Neuronal stem cell (in vitro differentiated cells): ENCODE measurements at places on chromosomes 6 and 20.

- DNase-seq = no peak
These were observed 7.9 kb downstream of the TAAR1 start for GRCh38 chr6:132651062-132651461.

- DNase-seq = no peak
These were observed 25.9 kb upstream of the PTCHD4 start for GRCh38 chr6:48136856-48137255.

- DNase-seq = no peak
These were observed 2.8 kb upstream of the RNASET2 start for GRCh38 chr6:166958926-166959861.

DNA sequence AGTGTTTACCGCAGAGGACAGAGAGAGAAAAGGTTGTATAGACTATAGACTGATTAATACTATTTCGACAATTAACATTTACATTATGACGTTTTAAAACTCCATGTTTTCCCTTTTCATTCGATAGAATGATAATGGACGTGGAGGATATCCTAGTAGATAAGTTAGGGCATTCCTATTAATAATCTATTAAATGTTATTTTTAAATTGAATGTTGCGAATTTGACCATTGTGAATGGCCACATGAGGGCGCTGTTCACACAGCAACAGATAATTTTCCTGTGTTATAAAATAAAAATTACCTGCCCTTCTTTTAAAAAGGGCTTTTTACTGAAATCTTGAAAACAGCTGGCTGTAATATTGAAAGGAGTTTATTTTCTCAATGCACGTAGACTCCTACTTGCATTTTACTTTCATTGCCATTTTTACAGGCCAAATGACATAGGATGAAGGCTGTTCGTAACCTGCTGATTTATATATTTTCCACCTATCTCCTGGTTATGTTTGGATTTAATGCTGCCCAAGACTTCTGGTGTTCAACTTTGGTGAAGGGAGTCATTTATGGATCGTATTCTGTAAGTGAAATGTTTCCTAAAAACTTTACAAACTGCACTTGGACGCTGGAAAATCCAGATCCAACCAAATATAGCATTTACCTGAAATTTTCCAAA, 3.3 kb downstream of the ADGRB3 start:
- peak; percentile 35 for DNase-seq

DNA sequence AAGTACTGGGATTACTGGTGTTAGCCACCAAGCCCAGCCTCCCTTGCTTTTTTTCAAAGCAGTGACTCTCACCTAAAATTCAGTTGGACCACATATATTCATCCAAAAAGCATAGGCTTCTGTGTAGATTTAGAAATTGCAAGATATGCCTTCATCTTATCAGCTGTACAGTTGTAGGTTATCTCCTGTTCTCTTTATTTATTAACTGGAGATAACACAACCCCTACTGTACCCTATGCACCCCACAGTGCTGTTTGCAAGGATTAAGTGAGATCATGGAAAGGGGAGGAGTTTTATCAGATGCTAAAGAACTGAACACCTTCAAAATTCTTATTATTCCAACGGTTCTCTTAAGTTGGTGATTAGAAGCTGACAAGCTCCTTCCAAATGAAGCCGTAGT, 164.4 kb upstream of the JARID2 start:
- DNase-seq = no peak

DNA sequence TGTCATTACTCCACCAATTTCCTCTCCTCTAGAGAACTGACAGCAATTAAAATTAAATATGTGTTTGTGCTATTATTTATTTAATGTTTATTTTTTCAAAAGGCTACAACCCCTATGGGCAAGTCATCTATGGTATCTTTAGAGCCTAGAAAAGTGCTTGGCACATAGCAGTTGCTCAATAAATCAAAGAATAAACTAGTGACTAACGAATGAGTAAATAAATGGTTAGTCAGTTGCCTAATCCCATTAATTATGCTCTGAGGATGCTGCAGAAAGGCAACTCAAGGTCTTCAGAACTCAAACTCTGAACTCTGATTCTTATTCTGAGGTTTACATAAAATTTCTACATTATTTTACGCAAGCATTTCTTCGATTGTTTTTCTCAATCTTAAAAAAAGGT, 193.0 kb upstream of the TSHZ2 start:
- DNase-seq = no peak

DNA sequence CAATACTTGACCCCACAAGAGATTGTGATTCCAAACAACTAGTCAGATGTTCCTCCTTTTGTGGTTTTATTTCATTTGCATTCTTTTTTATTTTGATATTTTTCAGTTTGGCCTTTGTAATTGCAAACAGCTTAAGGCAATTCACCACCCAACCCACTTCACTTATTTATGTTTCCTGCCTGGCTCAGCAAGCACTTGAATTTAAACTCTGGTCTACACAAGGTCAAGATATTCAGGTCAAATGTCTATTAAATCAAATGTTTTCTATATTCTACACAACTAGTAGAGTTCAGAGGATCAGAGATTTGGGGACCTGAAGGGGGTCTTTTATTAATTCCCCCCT, 100.1 kb downstream of the SGK1 start:
- DNase-seq = no peak

GRCh38 chr6:148423133-148423532, 80.5 kb downstream of the SASH1 start:
- no peak for DNase-seq
